Activated CD4-positive, alpha-beta T cell treated with anti-CD3 and anti-CD28 coated beads, Interleukin-2, Interleukin-4, amounts not matched to agents 100 ng/mL and 50 ng/mL, durations not matched to agents 16 hours and 8 hours (primary cell): ENCODE measurements at places on chromosomes 3 and 15.
A peak's percentile ranks its signal among the peaks of the same experiment; 100 is the strongest.

- DNase-seq = no peak
These were observed 62.8 kb downstream of the SLCO2A1 start for GRCh38 chr3:133966954-133967353.

- DNase-seq = no peak
These were observed 40.9 kb upstream of the PIK3R4 start for GRCh38 chr3:130787422-130788068.

- DNase-seq = no peak
These were observed 1166.1 kb upstream of the GBE1 start for GRCh38 chr3:82927309-82928253.

DNA sequence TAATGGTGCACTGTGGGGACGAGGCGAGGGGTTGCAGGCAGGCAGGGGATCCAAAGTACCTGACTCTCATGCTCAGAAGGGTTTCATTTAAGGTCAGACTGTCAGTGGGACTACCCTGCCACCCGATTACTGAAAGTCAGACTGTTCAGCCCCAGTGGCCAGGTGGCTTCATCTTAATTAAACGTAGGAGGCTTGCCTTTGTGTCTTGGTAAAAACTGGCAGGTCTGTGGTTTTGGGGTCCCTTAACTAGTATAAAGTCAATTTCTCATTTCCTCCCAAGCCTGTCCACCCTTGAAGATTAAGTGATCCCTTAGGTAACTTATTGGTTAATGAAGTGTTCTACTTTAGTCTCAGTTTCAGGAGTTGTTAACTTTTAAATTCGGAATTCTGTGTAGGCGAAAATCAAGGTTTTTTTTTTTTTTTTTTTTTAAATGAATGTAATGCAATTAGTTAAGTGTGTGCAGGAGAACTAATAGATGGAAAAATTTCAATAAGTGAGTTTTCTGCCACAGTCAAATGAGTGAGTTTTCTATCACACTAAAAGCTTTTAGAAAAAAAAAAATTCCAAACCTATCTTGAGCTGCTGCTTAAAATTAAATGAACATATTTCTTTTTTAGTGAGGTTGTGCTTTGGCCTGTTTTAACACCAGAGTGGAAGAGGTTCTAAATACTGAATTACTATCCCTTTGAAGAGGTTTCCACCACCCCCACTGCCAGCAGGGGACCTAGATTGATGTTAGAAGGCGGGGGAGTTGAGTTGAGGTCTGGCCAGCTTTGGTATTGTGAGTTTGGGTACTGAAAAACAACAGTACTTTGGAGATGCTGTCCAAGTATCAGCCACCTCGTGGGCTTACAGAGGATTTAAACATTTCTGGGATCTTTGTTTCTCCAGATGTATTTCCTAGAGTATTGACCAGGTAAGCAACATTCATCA lies 15.2 kb downstream of the ITPR1 start:
- no peak for DNase-seq

DNA sequence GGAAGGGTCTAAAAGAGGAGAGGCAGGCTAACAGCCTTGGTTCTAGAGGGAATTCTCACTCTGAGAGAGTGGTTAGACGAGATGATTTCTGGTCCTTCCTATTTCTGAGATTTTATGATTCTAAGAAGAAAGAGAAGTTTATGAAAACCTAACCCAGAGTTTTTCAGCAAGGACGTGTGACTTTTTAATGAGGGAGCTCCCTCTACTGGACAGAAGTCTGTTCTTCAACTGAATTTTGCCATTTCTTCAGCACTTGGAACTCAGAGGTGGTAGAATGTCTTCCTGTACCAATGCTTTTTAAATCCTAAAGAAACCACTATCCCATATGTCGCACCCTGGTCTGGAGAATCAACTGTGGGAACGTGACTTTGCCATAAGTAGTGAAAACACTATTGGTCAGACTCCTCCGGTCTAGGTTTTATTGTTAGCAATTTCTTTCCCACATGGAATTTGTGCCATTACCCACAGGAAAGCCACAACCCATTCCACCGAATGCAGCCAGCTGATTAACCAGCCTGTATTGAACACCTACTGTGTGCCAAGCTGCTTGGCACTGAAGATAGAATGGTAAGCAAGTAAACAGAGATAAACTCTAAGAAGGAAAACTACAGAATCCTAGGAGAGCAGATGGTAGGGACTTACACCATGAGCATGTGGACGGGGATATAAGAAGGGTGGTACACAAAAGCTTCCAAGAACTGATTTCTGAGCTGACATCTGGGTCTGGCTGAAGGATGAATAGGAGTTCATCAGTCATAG lies 199.5 kb upstream of the LMCD1 start:
- peak; percentile 19 for DNase-seq

GRCh38 chr3:49785565-49786356 lies 581 bp downstream of the IP6K1 start:
- DNase-seq = no peak

- no peak for DNase-seq
These were observed 10.7 kb downstream of the GORASP1 start for GRCh38 chr3:39096775-39097174.

DNA sequence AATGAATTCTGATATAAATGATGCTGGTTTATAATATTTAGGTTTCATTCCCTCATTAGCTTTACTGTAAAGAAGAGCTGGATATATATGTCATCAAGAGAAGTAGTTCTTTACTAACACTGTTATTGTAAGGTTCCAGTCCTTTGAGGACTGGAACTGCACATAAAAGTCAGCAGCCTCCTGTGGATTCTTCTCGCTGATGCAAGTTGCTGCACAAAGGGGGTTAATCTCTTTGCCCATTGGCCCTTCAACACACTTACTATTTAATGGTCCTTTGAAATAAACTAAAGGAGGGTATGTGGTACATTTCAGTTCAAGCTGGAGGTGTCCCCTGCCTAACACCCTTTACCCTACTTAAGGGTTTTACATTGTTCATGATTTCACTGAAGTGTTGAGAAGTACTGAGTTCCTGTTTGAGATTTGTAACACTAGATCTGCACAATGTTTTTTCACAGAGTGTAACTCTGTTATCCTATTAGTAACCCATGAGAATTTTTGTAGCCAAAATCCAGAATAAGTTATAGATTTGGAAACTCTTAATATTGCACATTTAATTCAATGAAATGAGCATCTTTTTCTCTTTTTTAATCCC lies 43.9 kb downstream of the NR2C2 start:
- DNase-seq = no peak

- DNase-seq = no peak
These were observed 23.7 kb downstream of the XXYLT1 start for GRCh38 chr3:195247086-195247862.

DNA sequence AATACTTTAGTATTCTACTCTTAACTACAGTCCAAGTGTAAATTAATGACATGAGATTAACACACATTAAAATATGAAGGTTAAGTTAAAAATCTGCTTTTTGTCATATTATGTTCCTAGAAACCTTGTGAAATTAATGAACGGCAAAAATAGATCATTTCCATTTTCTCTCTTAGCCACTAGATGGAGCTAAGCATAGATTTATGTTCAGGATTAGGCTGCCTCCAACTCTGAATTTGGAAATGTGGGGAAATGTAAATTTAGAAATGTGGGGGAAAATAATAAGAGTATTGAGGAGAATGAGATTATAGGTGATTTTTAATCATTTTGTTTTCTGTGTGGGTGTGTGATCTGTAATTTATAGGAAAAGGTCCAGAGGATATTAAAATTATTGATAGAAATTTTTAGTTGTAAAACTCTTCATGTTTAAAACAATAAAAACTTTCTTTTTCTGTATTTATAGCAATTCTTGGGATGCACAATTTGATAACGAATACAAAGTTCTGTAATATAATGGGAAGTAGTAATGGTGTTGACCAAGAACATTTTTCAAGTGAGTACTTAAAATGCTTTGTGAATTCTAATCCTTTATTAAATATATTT lies 59.2 kb downstream of the TMOD3 start:
- DNase-seq = peak; percentile 30

DNA sequence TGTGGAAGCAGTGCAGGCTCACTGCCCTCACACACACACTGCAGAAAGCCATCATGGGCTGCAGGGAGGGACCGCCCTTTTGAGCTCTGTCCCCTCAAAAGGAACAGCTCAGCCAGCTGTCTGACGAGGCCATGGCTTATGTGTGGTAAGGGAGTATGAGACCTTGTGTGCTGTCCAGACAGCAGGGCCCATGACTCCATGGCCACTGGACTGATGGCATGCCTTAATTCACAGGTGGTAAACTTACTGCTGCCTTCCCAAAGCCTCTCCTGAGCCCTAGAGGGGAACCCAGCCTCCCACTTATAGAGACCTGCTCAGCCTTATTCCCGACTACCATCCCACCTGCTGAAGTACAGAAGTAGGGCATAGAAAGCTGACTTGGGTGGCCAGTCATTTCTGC lies 5.6 kb downstream of the FAM240A start:
- DNase-seq = no peak

GRCh38 chr3:186990878-186991308 lies 60.6 kb downstream of the ST6GAL1 start:
- no peak for DNase-seq

DNA sequence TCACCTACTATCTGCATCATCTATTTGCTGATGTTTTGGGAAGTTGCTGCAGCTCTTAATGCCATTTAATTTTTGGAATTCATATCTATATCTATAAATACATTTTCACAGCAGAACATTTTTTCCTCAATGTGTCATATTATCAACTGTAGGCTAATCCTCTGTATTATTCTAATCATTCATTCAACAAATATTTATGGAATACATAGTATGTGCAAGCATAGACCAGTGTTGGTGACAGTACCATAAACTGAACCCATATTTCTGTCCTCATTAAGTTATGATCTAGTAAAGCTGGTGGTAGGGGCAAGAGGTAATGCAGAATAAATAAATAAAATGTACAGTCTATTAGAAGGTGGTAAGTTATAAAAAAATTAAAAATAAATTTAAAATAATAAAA lies 585.3 kb upstream of the BCHE start:
- DNase-seq = no peak

DNA sequence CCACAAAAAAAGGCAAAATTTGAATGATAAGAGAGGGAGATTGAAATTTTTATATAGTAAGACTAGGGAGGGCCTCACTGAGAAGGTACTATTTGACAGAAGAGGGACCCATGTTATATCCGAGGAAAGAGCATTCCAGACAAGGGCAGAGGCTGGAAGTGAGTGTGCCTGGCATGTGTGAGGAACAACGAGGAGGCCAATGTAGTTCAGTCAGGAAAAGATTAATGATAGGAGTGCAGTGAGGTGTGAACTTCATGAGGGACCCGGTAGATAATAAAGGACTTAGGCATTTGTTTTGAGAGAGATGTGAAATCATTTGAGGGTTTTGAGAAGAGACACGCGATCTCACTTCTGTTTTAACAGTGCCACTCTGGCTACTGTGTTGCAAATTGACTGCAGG lies 36.3 kb downstream of the ASTE1 start:
- no peak for DNase-seq

- DNase-seq = peak; percentile 36
These were observed 99.2 kb upstream of the TRPM1 start for GRCh38 chr15:31200735-31201151.

DNA sequence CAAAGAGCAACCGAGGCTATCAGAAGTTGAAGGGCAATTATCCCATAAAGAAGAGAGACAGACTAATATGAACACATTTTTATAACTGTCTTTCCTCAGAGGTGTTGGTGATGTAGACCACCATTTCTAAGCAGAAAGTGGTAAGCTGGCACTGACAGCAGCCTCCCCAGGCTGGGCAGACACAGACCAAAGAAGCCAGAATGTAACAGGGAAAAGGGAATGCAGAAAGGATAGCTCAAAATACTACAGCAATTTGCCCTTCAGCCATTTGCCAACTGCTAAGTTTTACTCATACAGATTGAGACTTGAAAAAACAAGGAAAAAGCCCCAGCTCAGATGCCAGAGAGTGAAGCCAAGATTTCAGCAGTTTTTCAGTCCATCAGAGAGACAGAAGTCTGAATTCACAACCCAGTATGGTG lies 73.5 kb upstream of the ABI3BP start:
- DNase-seq = no peak

DNA sequence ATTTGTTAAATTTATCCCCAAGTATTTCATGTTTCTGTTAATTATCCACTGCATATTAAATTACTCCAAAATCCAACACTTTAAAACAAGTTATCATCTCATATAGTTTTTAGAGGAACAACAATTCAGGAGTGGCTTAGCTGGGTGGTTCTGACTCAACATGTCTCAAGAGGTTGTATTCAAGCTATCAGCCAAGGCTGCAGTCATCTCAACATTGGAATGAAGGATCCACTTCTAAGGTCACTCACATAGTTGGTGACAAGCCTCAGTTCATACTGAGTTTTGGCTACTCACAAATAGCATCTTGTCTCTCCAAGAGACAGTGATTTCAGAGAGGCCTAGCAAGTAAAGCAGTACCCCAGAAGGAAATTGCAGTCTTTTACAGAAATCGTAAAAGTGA lies 134.7 kb downstream of the NR2E3 start:
- no peak for DNase-seq

- no peak for DNase-seq
These were observed 207.9 kb upstream of the GAP43 start for GRCh38 chr3:115415246-115415996.

DNA sequence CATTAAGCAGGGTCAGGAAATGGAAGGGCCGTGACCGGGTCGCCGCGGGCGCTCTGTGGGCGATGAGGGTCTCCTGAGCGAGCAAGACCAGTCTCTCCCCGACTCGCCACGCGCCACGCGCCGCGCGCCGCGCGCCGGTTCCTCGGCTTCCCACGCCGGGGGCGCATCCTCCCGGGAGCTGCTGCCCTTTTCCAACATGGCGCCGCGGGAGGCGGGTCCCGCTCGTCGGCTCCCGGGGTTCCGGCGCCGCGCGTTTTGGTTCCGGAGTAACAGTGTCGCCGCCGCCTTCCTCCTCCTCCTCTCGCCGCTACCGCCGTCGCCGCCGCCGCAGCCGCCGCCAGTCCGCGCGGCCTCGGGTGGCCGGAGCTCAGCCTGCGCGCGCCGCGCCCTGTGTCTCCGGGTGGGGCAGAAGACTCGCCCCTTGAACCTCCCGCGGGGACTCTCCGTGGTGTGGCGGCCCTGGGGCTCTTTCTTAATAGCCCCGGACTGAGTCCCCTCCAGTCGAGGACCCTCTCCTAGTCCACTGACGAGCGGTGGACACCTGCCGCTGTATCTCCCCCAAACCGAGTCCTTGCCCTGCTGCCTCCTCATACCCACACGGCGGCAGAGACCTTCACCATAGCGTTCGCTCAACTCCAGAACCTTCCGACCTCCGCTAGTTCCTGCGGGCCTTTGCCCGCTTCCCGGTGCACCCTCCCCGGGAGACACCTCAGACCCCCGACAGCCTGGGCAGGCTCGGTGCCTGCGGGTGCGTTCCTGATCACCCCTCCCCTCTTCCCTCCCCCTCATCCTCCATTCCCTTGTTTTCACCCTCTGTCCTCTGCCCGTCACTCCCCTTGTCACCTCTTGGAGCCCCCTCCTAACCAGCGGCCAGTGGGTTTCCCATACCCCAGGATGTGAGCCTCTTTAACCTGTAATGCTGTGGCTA lies at the start of gene MAP2K5:
Gene MAP2K5, plus strand, starts transcription at position 284 of the 928 bp plus-strand sequence. Its CDS starts 633 bp downstream, at position 917.
- DNase-seq = peak; percentile 83

- DNase-seq = no peak
These were observed 88.6 kb downstream of the GTPBP8 start for GRCh38 chr3:113079218-113079961.

GRCh38 chr3:66055289-66055688 lies 16.6 kb upstream of the MAGI1 start:
- DNase-seq = no peak

GRCh38 chr3:14823393-14823792 lies 4.6 kb downstream of the FGD5 start:
- no peak for DNase-seq
